ENCODE measurements at places on chromosomes 1 and 21.
A peak's percentile ranks its signal among the peaks of the same experiment; 100 is the strongest.

DNA sequence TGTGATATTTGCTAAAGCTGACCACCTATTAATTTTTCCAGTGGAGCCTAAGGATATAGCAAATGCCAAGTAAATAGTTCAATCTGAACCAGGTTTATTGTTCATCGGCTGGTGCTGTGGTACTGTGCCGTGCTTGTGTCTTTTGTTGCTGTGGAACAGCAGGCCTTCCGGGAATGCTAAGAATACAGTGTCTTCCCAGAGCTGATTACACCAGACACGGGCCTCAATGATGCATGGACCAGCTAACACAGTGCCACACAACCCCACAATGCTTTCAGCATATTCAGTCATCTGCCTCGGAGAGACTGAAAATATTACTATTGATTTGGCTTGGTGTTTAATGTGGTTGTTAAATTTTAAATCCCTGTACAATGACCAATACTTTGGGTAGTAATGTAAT is 415.4 kb downstream of the PTBP2 start:
- no peaks in the 10 kb centered on the region for H3K36me3 ChIP-seq
- H3K4me1 ChIP-seq = no peaks in the 10 kb centered on the region
- no peak for DNase-seq
- H3K27me3 ChIP-seq = no peaks in the 10 kb centered on the region

DNA sequence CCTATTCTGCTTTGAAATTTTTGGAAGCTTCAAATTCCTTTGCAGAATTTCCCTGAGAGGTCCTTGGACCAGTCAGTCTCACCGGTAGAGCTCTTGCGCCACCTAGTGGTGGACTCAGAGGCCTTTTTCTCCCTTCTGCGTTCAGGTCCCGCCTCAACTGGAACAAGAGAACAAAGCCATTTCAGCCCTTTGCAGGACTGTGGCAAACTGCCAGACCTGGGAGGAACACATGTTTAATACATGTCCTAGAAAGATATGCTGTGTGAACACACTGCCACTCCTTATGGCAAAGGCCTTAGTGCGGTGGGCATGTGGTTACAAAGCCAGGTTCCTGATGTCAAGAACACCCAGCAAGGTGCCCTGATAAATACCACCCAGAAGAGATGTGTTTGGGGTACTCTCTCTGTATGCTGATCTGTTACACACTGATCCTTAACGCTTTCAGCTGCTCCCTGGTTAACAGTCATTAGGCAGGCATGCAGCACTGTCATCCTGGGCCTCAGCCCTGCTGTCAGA is 82.2 kb upstream of the SSX2IP start:
- H3K4me1 ChIP-seq = no peaks in the 10 kb centered on the region
- H3K36me3 ChIP-seq = no peaks in the 10 kb centered on the region
- H3K4me3 ChIP-seq = no peak overlapping the region
- no peak overlapping the region for H3K27ac ChIP-seq
- no peaks in the 10 kb centered on the region for H3K27me3 ChIP-seq

DNA sequence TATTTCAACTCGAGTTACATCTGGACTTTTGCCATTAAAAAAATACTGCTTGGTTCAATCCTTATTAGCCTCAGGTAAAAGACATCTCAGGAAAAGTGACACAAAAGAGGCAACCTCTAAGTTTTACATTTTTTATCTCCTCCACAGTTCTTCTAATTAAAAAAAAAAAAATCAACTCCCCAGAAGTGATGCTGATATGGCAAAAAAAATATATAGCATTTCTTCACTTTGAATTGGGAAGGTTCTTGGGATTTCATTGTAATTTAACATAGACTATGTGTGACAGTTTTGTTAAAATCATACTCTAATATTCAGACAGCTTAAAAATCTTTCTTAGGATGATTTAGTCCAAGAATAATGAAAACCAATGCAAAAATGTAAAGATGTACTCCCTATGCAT is 87.9 kb downstream of the LRRC8C start:
- no peaks in the 10 kb centered on the region for H3K4me1 ChIP-seq
- no peaks in the 10 kb centered on the region for H3K36me3 ChIP-seq
- no peak for DNase-seq
- no peak overlapping the region for H3K4me3 ChIP-seq

DNA sequence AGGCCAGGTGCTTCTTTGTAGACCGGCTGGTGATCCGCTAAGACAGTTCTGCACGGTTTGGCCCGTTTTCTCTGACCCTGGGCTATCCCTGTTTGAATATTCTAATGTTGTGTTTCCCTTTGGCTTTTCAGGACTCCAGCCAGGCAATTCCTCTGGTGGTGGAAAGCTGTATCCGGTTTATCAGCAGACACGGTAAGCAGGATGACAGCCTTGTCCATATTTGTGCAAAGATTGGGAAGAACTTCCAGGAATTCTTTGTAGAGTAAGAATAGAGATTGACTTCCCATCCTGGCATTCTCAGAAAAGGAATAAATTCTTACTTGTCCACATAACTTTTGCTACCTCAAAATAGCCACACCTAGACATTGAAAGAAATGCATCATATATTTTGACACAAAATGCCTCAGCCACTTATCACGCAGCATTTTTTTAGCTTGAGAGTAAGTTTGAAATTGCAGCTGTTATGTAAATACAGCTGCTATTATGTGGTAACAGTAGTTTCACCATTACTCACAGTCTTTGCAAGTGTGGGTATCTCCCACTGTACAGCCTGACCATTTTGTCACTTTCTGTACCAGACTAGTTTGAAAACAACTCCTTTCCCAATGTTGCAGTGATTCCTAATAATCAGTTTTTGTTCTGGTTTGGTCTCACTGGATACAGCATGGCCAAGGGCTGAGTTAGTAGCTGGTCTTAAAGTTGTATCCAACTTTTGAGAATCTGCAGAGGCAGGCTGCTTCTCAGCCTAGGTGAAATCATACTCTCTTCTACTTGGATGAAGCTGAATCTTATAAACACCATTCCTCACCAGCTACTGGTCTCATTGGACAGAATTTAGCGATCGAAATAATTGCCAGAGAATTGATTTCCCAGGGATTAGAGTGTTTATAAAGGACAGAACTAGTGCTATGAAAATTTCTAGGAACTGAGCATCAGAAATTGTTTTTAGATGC is 40.0 kb upstream of the IKBKE start:
- H3K27ac ChIP-seq = no peak overlapping the region
- DNase-seq = no peak
- H3K27me3 ChIP-seq = no peaks in the 10 kb centered on the region

GRCh38 chr21:25676451-25676850 is 37.4 kb downstream of the JAM2 start:
- no peaks in the 10 kb centered on the region for H3K27me3 ChIP-seq
- no peak for DNase-seq
- H3K27ac ChIP-seq = no peak overlapping the region
- H3K4me1 ChIP-seq = no peaks in the 10 kb centered on the region
- H3K36me3 ChIP-seq = no peaks in the 10 kb centered on the region

GRCh38 chr1:215146240-215146975 is 63.9 kb downstream of the KCNK2 start:
- no peak for DNase-seq
- H3K27me3 ChIP-seq = no peaks in the 10 kb centered on the region
- H3K36me3 ChIP-seq = no peaks in the 10 kb centered on the region
- H3K4me3 ChIP-seq = no peak overlapping the region
- H3K27ac ChIP-seq = no peak overlapping the region
- no peaks in the 10 kb centered on the region for H3K4me1 ChIP-seq

DNA sequence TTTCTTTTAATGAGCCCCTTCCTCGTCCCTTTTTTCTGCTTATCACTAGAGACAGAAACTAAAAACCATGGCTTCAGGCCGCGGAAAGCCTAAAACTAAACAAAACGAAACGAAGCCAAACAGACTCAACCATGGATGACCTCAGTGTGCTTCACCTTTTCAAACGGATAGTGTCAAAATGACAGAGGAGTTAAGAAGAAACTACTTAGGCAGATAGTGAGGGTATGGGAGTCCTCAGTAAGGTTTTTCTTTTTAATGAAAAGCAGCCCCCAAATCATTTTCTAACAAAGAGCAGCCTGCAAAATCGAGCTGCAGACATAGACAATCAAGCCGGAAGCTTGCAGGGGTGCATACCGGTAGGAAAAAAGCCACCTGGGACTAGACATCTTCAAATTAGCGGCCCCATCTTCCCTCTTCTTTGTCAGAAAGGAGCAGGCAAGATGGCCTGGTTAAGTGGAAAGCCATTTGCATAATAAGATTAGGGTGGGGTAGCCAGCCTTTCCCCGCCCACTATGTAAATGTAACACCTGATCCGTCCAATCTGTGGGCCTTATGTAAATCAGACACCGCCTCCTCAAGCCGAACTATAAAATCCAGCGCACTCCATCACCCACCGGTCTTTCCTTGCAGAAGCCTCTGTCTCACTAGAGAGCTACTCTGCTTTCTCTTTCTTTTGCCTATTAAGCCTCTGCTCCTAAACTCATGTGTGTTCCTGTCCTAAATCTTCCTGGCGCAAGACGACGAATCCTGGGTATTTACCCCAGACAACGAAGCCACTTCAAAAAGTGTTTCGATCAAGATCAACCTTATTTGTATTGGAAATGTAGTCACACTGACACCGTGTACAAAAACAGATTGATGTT is 6.2 kb upstream of the ERO1B start:
- H3K27me3 ChIP-seq = no peaks in the 10 kb centered on the region
- DNase-seq = no peak
- no peak overlapping the region for H3K27ac ChIP-seq
- no peaks in the 10 kb centered on the region for H3K36me3 ChIP-seq

DNA sequence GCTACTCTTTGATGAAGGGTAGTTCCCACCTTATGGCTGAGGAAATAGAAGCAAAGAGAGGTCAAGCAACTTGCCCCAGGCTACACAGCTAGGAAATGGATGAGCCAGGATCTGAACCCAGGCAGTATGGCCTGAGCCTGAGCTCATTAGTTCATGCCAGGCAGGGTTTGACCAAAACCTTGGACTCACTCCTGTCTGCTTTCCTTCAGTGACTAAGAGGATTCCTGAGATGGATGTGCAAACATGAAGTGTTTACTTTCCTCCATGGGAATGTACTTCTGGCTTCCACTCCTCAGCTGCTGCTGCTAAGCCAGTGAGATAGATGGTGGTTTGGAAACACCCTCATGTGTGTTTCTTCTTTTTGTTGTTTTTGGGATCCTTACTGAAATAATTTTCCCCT is 35.1 kb upstream of the ERRFI1 start:
- H3K36me3 ChIP-seq = no peaks in the 10 kb centered on the region
- no peaks in the 10 kb centered on the region for H3K4me1 ChIP-seq
- DNase-seq = peak; percentile 84
- H3K4me3 ChIP-seq = no peak overlapping the region
- H3K27ac ChIP-seq = peak overlapping the region; percentile 89

DNA sequence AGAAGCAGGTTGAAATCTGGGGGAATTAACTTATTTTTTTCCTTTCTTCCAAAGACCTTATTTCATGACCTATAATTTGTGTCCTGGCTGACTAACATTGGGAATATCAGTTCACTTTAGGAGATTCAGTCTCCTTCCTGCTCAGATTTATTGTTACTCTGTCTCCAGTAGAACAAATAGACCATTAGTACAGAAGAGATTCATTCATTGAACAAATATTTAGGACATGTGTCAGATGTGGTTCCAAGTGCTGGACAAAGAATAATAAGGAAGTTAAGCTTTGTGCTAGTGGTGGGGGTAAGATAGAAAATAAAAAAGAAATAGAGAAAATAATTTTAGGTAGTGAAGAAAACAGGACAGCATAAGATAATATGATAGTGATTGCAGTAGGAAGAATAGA is 20.3 kb downstream of the ZMYM4 start:
- H3K27me3 ChIP-seq = no peaks in the 10 kb centered on the region
- no peak for DNase-seq
- peaks cover 17% of the 10 kb centered on the region for H3K4me1 ChIP-seq
- no peaks in the 10 kb centered on the region for H3K36me3 ChIP-seq
- H3K4me3 ChIP-seq = no peak overlapping the region
